ENCODE measurements at places on chromosomes 12 and 14. TPM values are rescaled to one million over a fixed set of nuclear protein-coding genes. Genes with fewer than 3 reads are reported as not detected.

- H3K4me1 ChIP-seq: no peaks in the 10 kb centered on the region
- DNase-seq: no peak
- no peak overlapping the region for H3K4me3 ChIP-seq
- H3K36me3 ChIP-seq: no peaks in the 10 kb centered on the region
These were observed 264.4 kb upstream of the OR4E1 start for GRCh38 chr14:21937996-21938395.

GRCh38 chr12:56450241-56450640 is 1.0 kb upstream of the TIMELESS start:
- H3K27me3 ChIP-seq: no peaks in the 10 kb centered on the region
- peaks cover 6% of the 10 kb centered on the region for H3K4me1 ChIP-seq
- no peak for DNase-seq
- no peak overlapping the region for H3K27ac ChIP-seq
- H3K4me3 ChIP-seq: no peak overlapping the region
- H3K36me3 ChIP-seq: no peaks in the 10 kb centered on the region

GRCh38 chr12:52837413-52837741 is 3.3 kb upstream of the KRT79 start:
- no peaks in the 10 kb centered on the region for H3K27me3 ChIP-seq
- no peaks in the 10 kb centered on the region for H3K36me3 ChIP-seq
- no peak for DNase-seq
- no peak overlapping the region for H3K4me3 ChIP-seq

POLR3B gene
- total RNA-seq: 5.8 TPM

KRT72 gene
- not detected for total RNA-seq

DNA sequence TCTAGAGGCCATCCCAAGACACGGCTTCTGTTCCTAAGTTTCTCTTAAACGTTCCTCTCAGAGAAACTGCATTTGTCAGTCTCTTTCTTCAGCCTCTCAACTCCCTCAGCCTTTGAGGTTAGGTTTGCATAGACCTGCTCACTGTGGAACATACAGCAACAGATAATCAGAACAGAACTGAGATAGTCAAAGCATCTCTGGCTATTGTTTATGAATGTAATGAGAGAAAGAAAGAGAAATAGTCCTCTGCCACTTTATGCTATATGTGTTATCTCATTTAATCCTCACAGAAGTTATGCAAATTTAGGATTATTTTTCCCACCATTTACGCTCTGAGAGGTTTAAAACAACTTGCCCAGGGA is 190.6 kb downstream of the PHLDA1 start:
- no peak for DNase-seq
- no peak overlapping the region for H3K27ac ChIP-seq
- H3K4me1 ChIP-seq: no peaks in the 10 kb centered on the region
- no peak overlapping the region for H3K4me3 ChIP-seq
- no peaks in the 10 kb centered on the region for H3K36me3 ChIP-seq
- H3K27me3 ChIP-seq: no peaks in the 10 kb centered on the region

FAM161B gene
- total RNA-seq: 5.0 TPM

SDR9C7 gene
- total RNA-seq: not detected

EIF2S3B gene
- 0.31 TPM for total RNA-seq

DNA sequence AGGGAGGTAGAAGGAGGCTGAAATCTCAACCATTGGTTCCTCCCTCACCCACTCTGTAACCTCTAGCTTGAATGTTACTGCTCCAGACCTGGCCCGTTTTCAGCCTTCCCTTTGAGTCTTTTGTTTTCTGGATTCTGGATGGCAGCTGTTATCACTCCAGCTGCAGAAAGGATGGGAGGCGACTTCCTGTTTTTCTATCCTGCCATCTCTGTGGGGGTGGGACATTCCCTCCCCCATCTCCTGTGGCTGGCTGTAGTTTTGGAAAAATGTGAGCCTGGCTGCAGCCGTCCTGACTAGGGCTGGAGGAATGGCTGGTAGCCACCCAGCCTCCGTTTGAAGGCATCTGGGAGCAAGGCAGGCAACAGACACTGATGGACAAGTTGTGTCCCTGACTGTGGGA is 2.9 kb upstream of the PPFIBP1 start:
- no peak for DNase-seq
- H3K27ac ChIP-seq: no peak overlapping the region
- H3K4me3 ChIP-seq: no peak overlapping the region
- no peaks in the 10 kb centered on the region for H3K27me3 ChIP-seq
- peaks cover 12% of the 10 kb centered on the region for H3K4me1 ChIP-seq

VDR gene
- 3.2 TPM for total RNA-seq

HNRNPC gene
- 353 TPM for total RNA-seq

DNA sequence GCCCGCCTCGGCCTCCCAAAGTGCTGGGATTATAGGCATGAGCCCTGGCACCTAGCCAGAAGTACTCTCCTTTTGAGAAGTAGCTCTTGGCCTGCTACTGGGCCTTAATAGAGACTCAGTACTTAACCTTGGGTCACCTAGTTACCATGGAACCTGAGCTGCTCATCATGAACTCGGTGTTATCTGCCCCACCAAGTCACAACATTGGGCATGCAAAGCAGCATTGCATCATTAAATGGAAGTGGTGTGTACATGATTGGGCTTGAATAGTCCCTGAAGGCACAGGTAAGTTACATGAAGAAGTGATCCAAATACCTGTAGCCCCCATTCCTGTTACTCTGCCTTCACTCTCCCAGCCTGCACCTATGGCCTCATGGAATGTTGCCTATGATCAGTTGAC is 18.0 kb upstream of the ATF7 start:
- no peaks in the 10 kb centered on the region for H3K27me3 ChIP-seq
- H3K4me1 ChIP-seq: no peaks in the 10 kb centered on the region
- no peaks in the 10 kb centered on the region for H3K36me3 ChIP-seq
- H3K4me3 ChIP-seq: no peak overlapping the region
- no peak overlapping the region for H3K27ac ChIP-seq
- no peak for DNase-seq

- H3K27me3 ChIP-seq: no peaks in the 10 kb centered on the region
- H3K4me1 ChIP-seq: peaks cover 72% of the 10 kb centered on the region
- no peak for DNase-seq
- peak overlapping the region; percentile 87 for H3K27ac ChIP-seq
- H3K36me3 ChIP-seq: no peaks in the 10 kb centered on the region
These were observed 430.3 kb downstream of the RAD51B start for GRCh38 chr14:68249661-68250451.

DNA sequence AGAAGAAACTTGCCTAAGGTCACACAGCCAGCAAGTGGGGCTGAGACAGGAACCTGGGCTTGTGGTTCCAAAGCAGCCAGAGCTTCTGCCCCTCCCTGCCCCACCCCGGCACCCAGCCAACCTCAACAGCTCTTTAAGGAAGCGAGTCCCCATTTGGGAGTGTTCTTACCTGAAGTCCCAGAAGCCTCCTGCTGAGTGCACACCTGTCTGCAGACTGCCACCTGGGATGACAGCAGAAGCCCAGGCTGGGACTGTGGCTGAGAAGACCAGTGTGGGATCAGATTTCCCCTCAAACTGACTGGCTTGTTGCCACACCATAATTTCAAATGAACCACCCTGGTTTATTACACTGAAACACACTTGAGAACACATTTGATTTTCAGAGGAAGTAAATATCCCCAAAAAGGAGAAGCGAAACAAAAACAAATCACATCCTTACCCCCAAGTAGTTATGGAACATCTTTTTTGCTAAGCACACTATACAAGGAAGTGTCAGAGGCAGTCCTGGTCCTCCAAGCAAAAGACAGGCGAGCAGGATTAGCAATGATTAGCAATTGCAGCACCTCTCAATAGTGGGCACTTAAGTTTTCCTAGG is 6.3 kb upstream of the RIN3 start:
- no peak for DNase-seq
- H3K27me3 ChIP-seq: no peaks in the 10 kb centered on the region
- H3K4me1 ChIP-seq: no peaks in the 10 kb centered on the region
- no peak overlapping the region for H3K4me3 ChIP-seq
- H3K27ac ChIP-seq: no peak overlapping the region

GRCh38 chr14:93113678-93114067 is 2.1 kb downstream of the ITPK1 start:
- H3K4me1 ChIP-seq: peaks cover 29% of the 10 kb centered on the region
- H3K27me3 ChIP-seq: no peaks in the 10 kb centered on the region
- H3K27ac ChIP-seq: peak overlapping the region; percentile 57
- DNase-seq: no peak
- no peaks in the 10 kb centered on the region for H3K36me3 ChIP-seq

PLA2G1B gene
- not detected for total RNA-seq

DNA sequence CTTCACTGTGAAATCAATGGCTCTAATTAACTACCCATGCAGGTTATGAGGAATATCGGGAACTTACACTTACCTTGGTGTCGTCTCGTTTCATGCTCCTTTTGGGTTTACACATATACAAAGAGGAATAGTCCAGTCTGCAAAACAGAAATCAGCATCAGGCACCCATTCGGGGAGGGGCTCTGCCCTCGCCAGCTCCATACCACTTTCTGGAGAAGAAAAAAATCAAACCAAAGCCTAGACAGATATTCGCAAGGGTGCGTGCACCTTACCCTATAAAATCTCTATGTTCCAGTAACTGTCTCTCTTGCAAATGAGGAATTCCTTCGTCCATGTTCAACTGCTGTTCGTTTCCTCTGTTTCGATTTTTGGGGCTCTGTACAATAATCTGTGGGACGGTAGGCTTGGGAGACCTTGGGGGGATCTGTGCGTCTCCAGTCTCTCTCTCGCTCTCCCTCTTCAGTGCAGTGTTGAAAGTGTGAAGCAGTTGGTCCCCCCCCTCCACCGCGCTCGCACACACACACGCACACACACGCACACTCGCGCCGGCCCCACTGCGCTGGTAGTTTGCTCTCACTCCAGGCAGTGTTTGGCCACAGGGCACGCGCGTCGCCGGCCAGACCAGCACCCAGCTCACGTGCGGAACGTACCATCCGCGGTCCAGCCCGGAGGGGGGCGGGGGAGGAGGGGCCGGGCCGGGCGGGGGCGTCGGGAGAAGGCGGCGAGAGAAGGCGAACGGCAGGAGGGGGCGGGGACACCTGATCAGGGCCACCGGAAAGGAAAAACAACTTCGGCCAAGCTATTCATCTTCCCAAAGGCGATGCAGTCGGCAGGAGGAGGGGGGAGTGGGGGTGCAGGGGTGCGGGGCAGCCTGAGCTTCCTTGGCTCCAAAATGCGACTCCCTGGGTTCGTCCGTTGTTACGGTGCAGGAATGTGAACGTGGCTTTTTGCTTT is at the start of gene BHLHE41:
Gene BHLHE41, minus strand, starts transcription at position 592 of the 954 bp plus-strand sequence. Its CDS starts 258 bp downstream, at position 334.
- H3K27ac ChIP-seq: peak within 1 kb of the TSS; percentile 100
- H3K4me1 ChIP-seq: peaks cover 30% of the 10 kb centered on the region
- H3K36me3 ChIP-seq: no peaks in the 10 kb centered on the region
- peak within 1 kb of the TSS; percentile 73 for H3K4me3 ChIP-seq
- peak; percentile 91 for DNase-seq

All from gastrocnemius medialis (tissue), 4 donors.